Stimulated activated CD4-positive, alpha-beta T cell treated with anti-CD3 and anti-CD28 coated beads, Interleukin-4, amount 100 ng/mL, for 24 hours (primary cell): ENCODE measurements at places on chromosomes 2 and 18.

DNA sequence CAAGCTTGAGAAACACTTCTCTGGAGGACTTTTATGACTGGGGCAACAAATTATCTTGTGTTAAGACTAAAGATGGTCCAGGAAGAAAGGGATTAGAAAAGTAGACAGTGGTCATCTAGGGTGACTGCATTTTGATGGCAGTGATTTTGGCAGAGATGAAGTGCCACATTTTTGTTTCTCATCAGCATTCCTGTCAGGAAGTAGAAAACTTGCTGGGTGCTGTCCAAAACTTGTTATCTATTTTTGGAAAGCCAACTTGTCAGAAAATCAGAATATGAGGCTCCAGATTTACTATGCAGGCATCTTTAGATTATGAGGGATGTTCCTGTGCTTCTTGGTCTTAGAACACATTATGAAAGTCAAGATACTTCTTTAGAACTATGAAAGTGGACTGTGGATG is 29.0 kb upstream of the CALCRL start:
- no peak for DNase-seq

- no peak for DNase-seq
These were observed 100.4 kb upstream of the REG3A start for GRCh38 chr2:79259959-79260358.

- no peak for DNase-seq
These were observed 40.0 kb downstream of the HK2 start for GRCh38 chr2:74873678-74874640.

DNA sequence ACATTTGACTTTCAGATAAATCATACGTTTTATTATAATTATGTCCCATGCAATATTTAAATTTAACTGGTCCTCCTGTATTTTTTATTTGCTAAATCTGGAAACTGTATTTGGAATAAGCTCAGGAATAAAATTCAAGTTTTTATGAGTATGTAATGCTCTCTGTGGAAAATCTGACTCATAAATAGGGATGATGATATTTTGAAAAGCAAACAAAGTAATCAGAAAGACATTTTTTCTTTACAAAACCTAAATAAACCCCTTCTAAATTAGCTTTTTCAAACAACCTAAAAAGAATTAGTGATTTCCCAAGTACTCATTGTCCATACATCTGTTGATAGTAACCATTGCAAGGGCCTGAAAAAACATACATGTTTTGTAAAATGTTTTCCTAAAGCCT is 41.1 kb downstream of the ASB1 start:
- no peak for DNase-seq

GRCh38 chr2:162607915-162608314 is 230.7 kb downstream of the KCNH7 start:
- DNase-seq, result no peak

DNA sequence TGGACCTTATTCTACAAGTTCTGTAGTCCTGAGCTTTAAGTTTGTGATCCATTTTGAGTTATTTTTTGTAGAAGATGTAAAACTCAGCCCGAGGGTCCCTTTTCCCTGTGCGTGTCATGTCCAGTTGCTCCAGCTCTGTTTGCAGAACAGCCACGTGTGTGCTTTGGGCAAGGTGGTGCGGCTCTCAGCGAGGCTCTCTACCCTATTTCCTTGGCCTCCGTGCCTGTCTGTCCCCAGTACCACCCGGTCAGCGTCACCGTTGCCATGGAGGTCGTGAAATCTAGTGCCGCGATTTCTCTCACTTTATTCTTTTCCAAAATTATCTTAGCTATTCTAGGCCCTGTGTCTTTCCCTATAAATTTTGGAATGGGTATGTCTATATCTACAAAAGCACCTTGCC is 141.0 kb upstream of the CTDP1 start:
- DNase-seq, result no peak

DNA sequence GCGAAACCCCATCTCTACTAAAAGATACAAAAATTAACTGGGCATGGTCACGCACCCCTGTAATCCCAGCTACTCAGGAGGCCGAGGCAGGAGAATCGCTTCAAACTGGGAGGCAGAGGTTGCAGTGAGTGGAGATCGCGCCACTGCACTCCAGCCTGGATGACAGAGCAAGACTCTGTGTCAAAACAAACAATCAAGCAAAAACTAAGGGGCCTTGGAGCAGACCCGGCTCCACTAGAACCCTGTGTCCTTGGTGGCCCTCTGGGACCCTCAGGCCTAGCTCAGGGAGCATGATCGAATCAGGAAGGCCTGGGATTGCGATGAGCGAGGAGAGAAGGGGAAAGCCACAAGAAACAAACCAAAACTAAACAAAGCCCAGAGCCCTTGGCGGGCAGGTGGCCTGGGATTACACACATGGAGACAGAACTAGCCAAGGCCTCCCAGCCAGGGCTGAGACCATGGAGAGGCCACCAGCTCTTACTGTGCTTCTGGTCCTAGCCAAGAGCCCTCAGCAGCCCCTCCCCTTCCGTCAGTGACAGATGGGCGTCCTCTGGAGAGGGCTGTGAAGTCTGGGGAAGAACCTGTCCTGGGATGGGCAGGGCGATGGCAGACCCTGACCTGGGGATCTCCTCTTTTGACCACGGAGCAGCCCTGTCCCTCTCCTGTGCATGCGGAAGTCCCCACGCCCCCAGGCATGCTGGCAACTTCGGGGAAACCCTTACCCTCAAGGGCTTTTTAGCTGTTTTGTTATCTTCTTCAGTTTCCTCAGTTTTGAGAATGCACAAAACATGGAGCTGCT is 27.4 kb upstream of the CATIP start:
- DNase-seq, result no peak

- no peak for DNase-seq
These were observed 201.0 kb downstream of the GBX2 start for GRCh38 chr2:235966932-235967757.

DNA sequence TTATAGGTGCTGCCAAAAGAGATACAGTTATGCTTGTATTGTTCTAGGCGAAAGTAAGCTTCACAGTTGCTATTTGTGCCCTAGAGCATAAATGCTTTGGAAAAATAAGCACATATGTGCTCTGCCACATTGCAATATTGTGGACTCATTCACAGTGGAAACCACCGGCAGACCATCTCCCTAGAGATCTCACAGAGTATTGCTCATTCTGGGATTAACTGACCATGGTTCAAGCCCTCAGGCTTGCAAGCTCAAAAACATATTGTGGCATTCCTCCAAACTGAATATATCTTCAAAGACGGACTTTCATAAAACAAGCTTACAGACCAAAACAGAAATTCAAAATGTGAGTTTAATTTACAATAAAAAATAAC is 158.2 kb upstream of the CCDC150 start:
- no peak for DNase-seq

GRCh38 chr2:208315081-208315788 is 49.2 kb downstream of the PIKFYVE start:
- DNase-seq, result no peak

- no peak for DNase-seq
These were observed 13.6 kb downstream of the TOGARAM2 start for GRCh38 chr2:28994679-28995078.
